Choroid plexus epithelial cell (primary cell): ENCODE measurements at places on chromosomes 1 and 21.
A peak's percentile ranks its signal among the peaks of the same experiment; 100 is the strongest.

GRCh38 chr21:27769763-27770162 lies 802.9 kb upstream of the ADAMTS5 start:
- DNase-seq = no peak

GRCh38 chr1:113579256-113580018 lies 179.8 kb downstream of the PHTF1 start:
- no peak for DNase-seq

DNA sequence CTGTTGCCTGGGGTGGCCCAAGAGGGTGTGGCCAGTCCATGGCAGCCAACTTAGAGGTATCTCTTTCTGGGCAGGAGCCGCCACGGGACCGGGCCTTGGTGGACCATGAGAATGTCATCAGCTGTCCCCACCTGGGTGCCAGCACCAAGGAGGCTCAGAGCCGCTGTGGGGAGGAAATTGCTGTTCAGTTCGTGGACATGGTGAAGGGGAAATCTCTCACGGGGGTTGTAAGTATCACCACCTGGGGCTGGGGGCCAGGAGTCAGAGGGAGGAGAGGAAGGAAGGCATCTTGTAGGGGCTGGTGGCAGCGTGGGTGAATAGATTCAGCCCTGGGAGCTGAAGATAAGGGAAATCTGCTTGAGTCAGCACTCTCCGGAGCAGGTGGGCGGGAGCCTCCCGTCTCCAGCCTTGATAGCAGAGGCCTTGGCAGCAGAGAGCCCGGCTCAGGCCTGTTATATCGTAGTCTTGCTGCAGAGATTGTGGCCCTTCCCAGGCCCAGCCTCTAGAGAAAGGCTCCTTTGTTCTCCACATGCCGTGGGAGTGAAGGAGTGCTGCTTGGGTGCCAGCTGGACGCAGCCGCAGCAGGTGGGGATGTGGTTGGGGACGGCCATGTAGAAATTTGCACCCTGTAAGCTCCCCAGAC lies 25.4 kb downstream of the PHGDH start:
- no peak for DNase-seq

- peak; percentile 4 for DNase-seq
These were observed 49.1 kb downstream of the COP1 start for GRCh38 chr1:176157995-176158394.

DNA sequence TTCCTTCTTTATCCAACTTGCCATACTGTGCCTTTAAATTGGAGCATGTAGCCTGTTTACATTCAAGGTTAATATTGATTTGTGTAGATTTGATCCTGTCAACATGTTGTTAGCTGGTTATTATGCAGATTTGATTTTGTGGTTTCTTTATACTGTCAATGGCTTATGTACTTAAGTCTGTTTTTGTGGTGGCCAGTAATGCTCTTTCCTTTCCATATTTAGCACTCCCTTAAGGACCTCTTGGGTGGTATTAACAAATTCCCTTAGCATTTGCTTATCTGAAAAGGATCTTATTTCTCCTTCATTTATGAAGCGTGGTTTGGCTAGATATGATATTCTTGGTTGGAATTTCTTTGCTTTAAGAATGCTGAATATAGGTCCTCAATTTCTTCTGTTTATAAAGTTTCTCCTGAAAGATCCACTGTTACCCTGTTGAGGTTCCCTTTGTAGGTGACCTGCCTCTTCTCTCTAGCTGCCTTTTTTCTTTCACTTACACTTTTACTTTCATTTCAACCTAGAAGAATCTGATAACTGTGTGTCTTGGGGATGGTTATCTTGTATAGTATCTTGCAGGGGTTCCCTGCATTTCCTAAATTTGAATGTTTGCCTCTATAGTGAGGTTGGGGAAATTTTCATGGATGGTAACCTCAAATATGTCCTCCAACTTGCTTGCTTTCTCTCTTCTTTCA lies 86.9 kb upstream of the NEGR1 start:
- peak; percentile 9 for DNase-seq
